A549 treated with DMSO at 1 μM for 4 hours (cell line): ENCODE measurements at places on chromosomes 5 and 9. TPM values are rescaled to one million over a fixed set of nuclear protein-coding genes. Genes with fewer than 3 reads are reported as not detected.

GPR151 gene
- not detected in 5 replicates for total RNA-seq

ZNF454 gene
- total RNA-seq: not detected in 5 replicates

ARID3C gene
- 0.10 to 0.28 TPM (median 0.22 TPM) in 5 replicates for total RNA-seq

NDFIP1 gene
- total RNA-seq: 44.3 to 60.6 TPM (median 51.9 TPM) in 5 replicates

SPATA31E1 gene
- total RNA-seq: 0.04 TPM in 1 of 5 replicates, not detected in the others

ANXA1 gene
- total RNA-seq: 1,075 to 1,285 TPM (median 1,246 TPM) in 5 replicates

RNF183 gene
- total RNA-seq: 0.20 TPM in 1 of 5 replicates, not detected in the others

TRPM6 gene
- 1.4 to 1.8 TPM (median 1.5 TPM) in 5 replicates for total RNA-seq

EDIL3 gene
- 0.12 to 0.52 TPM (median 0.22 TPM) in 5 replicates for total RNA-seq

TLX3 gene
- not detected in 5 replicates for total RNA-seq

SHISAL2B gene
- not detected in 5 replicates for total RNA-seq

FOXD4L5 gene
- total RNA-seq: 0.06 to 0.10 TPM in 2 of 5 replicates, not detected in the others

SPINK4 gene
- total RNA-seq: 0.40 TPM in 1 of 5 replicates, not detected in the others

LRRC70 gene
- 0.08 to 0.41 TPM (median 0.14 TPM) in 3 of 5 replicates, not detected in the others for total RNA-seq

ADGRV1 gene
- 0.49 to 1.1 TPM (median 0.76 TPM) in 5 replicates for total RNA-seq

SVEP1 gene
- 1.4 to 1.9 TPM (median 1.8 TPM) in 5 replicates for total RNA-seq

SLC27A6 gene
- 0.03 TPM in 1 of 5 replicates, not detected in the others for total RNA-seq
